Pulmonary artery endothelial cell (primary cell): ENCODE measurements at places on chromosomes 3 and 15.

DNA sequence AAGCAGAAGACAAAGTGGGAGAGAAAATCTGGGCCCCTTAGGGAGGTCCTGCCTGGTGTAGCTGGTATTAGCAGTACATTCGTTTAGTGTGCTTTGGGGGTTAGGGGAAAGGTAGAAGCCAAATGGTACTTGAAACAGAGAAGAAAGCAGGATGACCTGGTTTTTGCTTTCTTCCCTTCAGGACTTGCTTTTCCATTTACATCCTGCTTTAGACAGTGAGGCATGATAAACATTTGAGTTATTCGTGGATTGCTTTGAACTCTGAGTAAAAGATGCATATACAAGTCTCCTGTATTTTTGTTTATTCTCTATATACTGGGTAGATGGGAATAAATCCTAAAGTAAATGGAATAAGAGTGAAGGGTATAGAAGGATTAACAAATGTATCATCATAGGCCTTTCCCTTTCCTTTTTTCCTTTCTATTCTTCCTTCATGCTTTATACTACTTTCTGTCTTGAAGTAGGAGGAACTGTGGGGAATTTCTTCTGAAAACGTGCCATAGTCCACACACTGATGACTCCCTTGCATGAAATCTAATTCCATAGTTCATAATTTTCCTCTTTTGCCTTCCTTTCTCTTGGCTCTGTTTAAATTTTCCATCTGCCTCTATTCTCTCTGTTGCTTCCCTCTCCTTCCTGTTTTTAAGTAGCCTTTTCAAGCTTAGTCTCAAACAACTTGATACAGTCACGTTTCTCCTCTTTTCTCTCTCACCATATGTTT lies 139.5 kb upstream of the RBMS3 start:
- DNase-seq: no peak

DNA sequence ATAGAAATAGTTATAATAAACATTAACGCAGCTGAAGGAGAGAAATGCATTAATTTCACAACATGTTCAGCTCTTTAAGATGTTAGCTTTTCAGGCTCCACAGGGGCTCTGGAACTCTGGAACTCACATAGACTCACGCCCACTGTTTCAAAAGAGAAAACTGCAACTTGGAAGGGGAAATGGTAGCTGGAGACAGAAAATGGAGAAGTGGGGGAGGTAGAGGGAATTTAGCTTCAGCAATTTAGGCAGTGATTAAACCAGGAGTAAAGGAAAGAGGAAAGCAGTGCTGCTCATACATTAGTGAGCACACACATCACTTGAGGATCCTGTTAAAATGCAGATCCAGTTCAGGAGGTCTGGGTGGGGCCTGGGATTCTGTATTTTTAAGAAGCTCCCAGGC lies 274.8 kb upstream of the TRIM42 start:
- no peak for DNase-seq

DNA sequence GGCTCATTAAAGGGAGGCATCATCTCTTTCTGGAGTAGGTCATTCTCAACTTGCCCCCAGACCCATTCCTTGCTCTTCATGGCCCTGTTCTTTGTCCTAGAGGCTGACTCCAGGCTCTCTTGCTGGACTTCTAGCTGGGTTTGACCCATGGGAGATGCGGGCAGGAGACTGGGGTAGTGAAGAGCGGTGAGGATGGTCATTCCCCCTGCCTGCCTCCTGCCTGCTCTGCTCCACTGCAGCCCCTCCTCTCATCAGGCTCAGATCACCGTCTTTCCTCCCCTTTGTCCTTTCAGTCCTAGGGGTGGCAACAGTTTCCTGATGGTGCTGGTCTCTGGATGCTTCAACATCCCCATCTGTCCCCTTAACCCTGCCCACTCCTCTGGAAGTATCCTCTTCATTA lies 170.9 kb downstream of the ABHD5 start:
- DNase-seq: no peak

- no peak for DNase-seq
Observed at GRCh38 chr15:100931143-100931890, 12.2 kb downstream of the LRRK1 start.

- DNase-seq: no peak
Observed at GRCh38 chr3:69115731-69116130, 6.7 kb downstream of the LMOD3 start.
